GM12878 (cell line): ENCODE measurements at places on chromosomes 16 and 17. TPM values are rescaled to one million over a fixed set of nuclear protein-coding genes. Genes with fewer than 3 reads are reported as not detected.

- no peak for DNase-seq
Measured at GRCh38 chr17:79799174-79799537, 2.3 kb upstream of the CBX8 start.

DNA sequence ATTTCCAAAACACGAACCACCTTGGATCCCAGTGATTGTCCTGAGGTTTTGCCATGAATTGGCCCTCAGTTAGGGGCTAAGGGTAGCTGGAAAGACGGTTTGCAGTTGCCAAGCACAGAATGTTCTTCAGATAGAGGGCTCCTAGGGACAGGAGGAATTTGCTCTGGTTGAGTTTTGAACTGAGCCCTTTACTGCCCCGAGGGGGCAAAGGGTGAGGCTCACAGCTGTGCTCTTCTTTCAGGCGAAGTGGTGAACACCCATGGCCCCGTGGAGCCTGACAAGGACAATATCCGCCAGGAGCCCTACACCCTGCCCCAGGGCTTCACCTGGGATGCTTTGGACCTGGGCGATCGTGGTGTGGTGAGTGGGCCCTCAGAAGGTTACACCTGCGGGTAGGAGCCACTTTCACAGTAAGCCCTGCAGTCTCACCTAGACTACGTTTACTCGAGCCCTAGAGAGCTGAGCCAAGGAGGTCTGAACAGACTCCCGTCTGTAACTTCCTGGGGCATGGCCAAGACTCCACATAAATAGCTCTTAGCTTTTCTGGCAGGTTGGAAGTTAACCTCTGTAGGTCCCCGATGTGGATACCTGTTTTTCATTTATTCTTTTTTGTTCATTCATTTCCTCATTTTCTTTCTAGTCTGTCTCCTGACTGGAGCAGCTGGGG, 32.5 kb downstream of the NMT1 start:
- DNase-seq = no peak

The P2RX5 gene
- 18.7 and 19.1 TPM in 2 replicates for polyA plus RNA-seq

- DNase-seq = no peak
Measured at GRCh38 chr17:45345554-45346215, 28.9 kb upstream of the MAP3K14 start.

DNA sequence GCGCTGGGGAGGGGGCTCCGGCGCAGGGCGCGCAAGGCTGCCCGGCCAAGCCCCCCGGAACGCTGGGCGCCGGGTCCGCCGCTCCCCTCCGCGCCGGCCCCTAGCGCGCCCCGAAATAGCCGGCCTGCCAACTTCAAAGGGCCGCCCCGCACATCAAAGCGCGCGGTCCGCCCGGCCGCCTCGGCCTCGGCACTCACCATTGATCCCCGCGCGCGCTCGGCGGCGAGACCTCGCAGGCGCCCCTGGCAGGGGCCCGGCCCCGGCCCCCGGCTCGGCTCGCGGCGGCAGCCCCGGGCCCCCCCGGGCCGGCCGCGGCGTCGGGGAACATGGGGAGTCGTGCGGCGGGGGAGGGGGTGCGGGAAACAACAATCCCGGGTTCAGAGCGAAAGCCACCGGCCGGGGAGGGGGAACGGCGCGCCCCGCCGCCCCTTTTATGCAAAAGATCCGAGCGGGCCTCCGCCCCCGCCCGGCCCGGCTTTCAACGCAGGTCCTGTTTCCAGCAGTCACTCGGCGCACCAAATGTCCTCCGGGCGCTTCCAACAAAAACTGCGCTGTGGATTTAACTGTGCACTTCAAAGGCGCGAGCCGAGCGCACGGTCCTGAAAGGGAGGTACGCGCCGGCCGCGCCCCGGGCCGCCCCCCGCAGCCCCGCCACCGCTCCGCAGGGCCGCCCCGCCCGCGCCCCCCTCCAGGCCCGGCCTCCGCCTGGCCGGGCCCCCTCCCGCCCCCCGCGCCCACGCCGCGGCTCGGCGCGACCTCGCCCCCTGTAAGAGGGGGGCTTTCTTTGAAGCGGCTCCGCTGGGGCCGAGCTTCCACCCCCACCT, 608 bp downstream of the AXIN2 start:
- no peak for DNase-seq

The HYDIN gene
- 0.30 TPM in 1 of 2 replicates, not detected in the other for polyA plus RNA-seq

GRCh38 chr17:65085951-65086350, 29.4 kb upstream of the GNA13 start:
- no peak for DNase-seq

The FNDC8 gene
- 0.19 TPM in 1 of 2 replicates, not detected in the other for polyA plus RNA-seq

GRCh38 chr17:48067245-48067644, 19.1 kb downstream of the NFE2L1 start:
- DNase-seq = no peak
